HCT116 (cell line): ENCODE measurements at places on chromosomes 13 and 19. TPM values are rescaled to one million over a fixed set of nuclear protein-coding genes. Genes with fewer than 3 reads are reported as not detected.

Gene IGFL3
- not detected for total RNA-seq

Gene FFAR2
- not detected for total RNA-seq

Gene FUT1
- 14.1 TPM for total RNA-seq

Gene CYP4F8
- not detected for total RNA-seq

Gene GDF15
- total RNA-seq = 425 TPM

Gene PBX4
- 11.6 TPM for total RNA-seq

Gene LMTK3
- total RNA-seq = 19.9 TPM

Gene ZNF550
- 3.1 TPM for total RNA-seq

Gene DZIP1
- total RNA-seq = 0.17 TPM

Gene FGF22
- total RNA-seq = 1.5 TPM
